ENCODE measurements at places on chromosomes 11 and 22.

- DNase-seq: no peak
These were observed 21.6 kb downstream of the RTN4R start for GRCh38 chr22:20246368-20247009.

- no peak for DNase-seq
These were observed 4.4 kb downstream of the OR8B8 start for GRCh38 chr11:124441081-124441480.

DNA sequence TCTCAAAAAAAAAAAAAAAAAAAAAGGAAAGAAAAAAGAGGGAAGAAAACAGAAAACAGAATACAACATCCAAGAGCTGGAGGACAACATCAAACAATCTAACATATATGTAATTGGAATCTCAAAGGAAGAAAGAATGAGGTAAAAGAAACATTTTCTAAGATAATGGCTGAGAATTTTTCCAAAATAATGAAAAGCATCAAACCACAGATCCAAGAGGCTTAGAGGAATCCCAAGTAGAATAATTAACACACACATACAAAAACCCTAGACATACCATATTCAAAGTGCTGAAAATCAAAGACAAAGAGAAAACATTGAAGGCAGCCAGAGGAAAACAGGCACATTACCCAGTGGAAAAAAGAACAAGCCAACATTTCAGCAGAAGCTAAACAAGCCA, 4.9 kb downstream of the SULT4A1 start:
- no peak for DNase-seq

DNA sequence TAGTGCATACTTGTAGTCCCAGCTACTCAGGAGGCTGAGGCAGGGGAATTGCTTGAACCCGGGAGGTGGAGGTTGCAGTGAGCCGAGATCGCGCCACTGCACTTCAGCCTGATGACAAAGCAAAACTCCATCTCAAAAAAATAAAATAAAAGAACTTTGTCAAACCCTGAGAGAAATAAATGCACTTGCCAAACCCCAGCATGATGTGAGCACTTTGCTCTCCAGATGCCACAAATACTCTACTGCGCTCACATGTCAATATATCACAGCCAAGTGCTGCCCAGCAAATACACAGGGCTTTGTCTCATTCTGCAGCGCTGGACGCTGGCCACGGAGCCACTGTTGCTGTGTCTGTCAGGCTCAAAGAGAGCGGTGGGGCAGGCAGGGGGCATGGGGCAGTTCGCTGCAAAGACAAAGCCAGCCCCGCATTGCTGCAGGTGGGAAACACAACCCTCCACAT, 45.1 kb downstream of the AHNAK start:
- peak; percentile 26 for DNase-seq

DNA sequence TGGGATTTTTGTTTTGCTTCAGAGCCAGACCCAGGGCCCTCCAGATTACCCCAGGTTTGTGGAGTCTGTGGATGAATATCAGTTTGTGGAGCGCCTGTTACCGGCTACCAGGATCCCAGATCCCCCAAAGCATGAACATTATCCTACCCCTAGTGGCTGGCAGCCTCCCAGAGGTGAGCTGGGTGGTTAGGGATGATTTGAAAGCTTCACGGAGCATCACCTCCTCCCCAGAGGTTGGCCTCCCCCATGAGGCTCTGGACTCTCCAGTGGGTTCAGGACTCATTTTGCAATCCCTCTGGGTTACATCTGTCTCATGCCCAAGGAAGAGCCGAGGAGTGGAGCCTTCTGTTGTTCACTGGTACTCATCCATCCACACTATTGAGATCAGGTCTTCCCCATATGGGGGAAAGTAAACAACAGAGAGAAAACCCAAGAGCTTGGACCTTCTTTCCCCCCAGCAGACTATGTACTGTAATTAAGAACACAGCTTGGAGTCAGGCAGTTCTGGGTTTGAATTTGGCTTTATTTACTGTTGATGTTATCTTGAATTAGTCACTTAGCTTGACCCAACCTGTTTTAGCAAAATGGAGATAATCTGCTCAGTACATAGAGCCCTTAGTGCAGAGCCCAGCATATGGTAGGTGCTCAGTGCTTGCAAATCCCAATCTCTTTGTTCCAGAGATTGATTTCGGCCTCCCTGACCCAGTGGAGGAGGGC, 2.5 kb downstream of the MRPL49 start:
- DNase-seq: no peak

DNA sequence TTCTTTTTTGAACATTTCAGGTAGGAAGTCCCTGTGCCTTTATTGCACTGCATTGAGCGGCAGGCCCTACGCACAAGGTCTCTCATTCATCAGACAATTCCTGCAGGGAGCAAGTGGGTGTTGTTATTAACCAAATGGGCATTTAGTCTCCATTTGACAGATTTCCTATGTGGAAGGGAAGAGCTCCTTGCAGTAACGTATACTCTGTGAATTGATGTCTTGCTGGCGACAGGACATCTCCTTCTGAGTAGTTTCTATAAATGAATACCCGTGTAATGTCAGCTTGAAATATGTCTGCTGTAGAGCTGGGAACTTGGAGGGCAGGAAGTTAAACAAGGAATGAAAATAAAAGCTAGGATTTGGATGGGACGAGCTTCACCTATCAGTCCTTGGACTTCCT, 3.7 kb downstream of the OR5B21 start:
- DNase-seq: no peak
